SJSA1 (cell line): ENCODE measurements at places on chromosomes 1 and 21. TPM values are rescaled to one million over a fixed set of nuclear protein-coding genes. Genes with fewer than 3 reads are reported as not detected.

- H3K27me3 ChIP-seq = no peaks in the 10 kb centered on the region
- no peak overlapping the region for H3K4me3 ChIP-seq
- H3K4me1 ChIP-seq = no peaks in the 10 kb centered on the region
- no peak overlapping the region for H3K27ac ChIP-seq
- H3K36me3 ChIP-seq = no peaks in the 10 kb centered on the region
Observed at GRCh38 chr1:178382372-178382771, 114.4 kb downstream of the CLEC20A start.

- no peaks in the 10 kb centered on the region for H3K27me3 ChIP-seq
- peak overlapping the region; percentile 52 for H3K27ac ChIP-seq
- DNase-seq = peak; percentile 72
- H3K36me3 ChIP-seq = no peaks in the 10 kb centered on the region
- peaks cover 24% of the 10 kb centered on the region for H3K4me1 ChIP-seq
Observed at GRCh38 chr1:168582688-168583336, 6.4 kb downstream of the XCL1 start.

DNA sequence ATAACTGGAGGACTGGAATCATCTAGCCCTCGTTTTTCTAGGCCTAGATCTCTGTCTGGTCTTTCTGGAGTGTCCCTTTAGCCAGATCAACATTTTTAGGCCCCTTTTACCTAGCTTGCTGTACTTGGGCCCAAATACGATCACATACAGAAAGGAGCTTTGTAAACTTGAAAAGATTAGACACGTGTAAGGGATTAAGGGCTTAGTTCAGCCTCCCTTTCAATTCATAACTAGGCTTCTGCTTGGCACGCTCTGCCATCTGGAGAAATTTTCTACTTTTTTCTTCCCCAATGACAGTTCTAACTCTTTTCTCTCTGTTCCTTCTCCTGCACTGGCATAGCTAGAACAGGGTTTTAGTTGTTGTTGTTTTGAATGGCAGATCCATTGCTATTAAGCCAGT is 153.3 kb upstream of the BEND5 start:
- DNase-seq = no peak
- H3K4me1 ChIP-seq = no peaks in the 10 kb centered on the region
- no peaks in the 10 kb centered on the region for H3K36me3 ChIP-seq
- H3K27ac ChIP-seq = no peak overlapping the region
- H3K4me3 ChIP-seq = no peak overlapping the region

LCK gene
- not detected in 2 replicates for total RNA-seq

DNA sequence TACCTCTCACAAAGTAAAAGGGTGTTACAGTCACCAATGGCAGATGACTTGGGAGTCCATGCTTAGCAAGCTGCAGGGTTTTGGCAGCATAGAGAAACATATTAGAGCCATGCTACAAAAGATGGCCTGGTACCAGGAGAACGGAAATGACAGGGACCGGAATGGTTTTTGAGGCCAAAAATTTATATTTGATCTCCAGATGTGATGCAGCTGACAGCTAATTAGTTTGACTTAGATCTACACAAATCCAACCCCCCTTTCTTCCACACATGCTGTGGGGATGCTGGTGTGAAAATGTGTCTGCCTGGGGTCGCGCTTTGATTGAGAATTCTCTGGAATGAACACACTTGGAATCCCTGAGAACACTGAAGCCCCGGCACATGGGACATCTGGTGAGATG is 26.5 kb downstream of the SYF2 start:
- H3K4me1 ChIP-seq = no peaks in the 10 kb centered on the region
- no peak overlapping the region for H3K4me3 ChIP-seq
- no peaks in the 10 kb centered on the region for H3K36me3 ChIP-seq
- no peaks in the 10 kb centered on the region for H3K27me3 ChIP-seq
- no peak for DNase-seq

- peak overlapping the region; percentile 98 for H3K4me3 ChIP-seq
- peak; percentile 75 for DNase-seq
- peaks cover 13% of the 10 kb centered on the region for H3K4me1 ChIP-seq
- H3K27ac ChIP-seq = peak overlapping the region; percentile 92
- no peaks in the 10 kb centered on the region for H3K27me3 ChIP-seq
Observed at GRCh38 chr1:10210841-10211804, 753 bp downstream of the KIF1B start.

DNA sequence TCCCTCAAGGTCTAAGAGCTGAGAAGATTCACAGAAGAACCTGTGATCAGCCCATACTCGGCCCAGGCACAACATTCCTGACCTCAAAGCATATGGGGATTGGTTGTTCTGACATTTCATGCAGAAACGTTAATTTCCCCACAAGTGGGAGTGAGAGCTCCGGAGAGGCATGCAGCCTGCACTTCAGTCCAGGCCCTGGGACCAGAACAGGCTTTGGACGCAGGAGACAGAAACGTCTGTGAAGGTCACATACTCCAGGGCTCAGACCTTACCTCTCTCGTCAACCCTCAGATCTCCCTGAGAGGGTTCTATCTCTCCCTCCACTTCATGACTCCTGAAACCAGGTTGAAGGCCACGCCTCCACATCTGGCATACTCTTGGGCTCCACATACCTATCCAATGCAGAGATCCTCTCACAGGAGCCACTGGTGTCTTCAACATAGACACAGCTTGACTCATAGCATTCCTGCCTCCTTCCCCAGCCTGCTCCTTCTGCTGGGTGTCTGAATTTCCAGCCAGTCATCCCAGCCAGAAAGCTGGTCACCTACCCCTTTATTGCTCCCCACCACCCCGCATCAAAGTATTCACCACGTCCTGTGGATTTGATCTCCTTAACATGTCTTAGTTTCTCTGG is 149.2 kb downstream of the OMA1 start:
- no peak overlapping the region for H3K27ac ChIP-seq
- no peak overlapping the region for H3K4me3 ChIP-seq
- H3K4me1 ChIP-seq = peaks cover 38% of the 10 kb centered on the region
- no peaks in the 10 kb centered on the region for H3K36me3 ChIP-seq
- peak; percentile 32 for DNase-seq
- H3K27me3 ChIP-seq = no peaks in the 10 kb centered on the region; the same call in 1 of the 2 replicates

DNA sequence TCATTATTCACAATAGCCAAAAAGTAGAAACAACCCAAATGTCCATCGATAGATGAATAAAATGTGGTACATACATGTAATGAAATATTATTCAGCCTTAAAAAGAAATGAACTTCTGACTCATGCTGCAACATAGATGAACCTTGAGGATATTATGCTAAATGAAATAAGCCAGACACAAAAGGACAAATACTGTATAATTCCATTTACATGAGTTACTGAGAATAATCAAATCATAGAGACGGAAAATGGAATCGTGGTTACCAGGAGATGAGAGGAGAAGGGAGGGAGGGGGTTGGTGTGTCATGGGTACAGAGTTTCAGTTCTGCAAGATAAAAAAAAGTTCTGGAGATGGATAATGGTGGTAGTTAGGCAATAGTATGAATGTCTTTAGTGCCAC is 184.1 kb downstream of the PSMG1 start:
- no peak overlapping the region for H3K27ac ChIP-seq
- H3K4me1 ChIP-seq = peaks cover 23% of the 10 kb centered on the region
- no peak for DNase-seq
- no peaks in the 10 kb centered on the region for H3K36me3 ChIP-seq
- no peak overlapping the region for H3K4me3 ChIP-seq

GRCh38 chr1:198597690-198598430 is 41.0 kb upstream of the PTPRC start:
- DNase-seq = no peak
- no peak overlapping the region for H3K27ac ChIP-seq
- no peaks in the 10 kb centered on the region for H3K27me3 ChIP-seq
- H3K4me1 ChIP-seq = peaks cover 11% of the 10 kb centered on the region
- no peak overlapping the region for H3K4me3 ChIP-seq

USH2A gene
- total RNA-seq = not detected in 2 replicates

DNA sequence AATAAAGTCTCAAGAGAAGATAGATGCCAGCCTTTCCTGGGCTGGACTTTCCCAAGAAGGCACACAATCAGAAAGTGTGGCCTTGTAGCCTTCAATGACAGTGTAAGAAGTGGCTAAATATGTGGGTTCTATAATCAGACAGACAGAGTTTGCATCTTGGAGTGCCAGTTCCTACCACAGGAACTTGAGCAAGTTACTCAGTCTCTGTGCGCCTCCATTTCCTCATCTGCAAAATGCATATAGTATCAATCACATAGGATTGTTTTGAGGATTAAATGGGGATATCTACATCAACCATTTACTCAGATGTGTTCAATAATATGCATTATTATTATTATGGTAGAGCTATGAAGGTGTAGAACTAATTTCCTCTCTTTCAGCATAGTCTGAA is 176.8 kb upstream of the PTBP2 start:
- DNase-seq = no peak
- H3K27me3 ChIP-seq = no peaks in the 10 kb centered on the region
- H3K27ac ChIP-seq = no peak overlapping the region

GRCh38 chr1:37169743-37170275 is 135.5 kb upstream of the GRIK3 start:
- H3K27me3 ChIP-seq = peaks cover 7% of the 10 kb centered on the region
- H3K27ac ChIP-seq = no peak overlapping the region
- H3K36me3 ChIP-seq = no peaks in the 10 kb centered on the region
- H3K4me1 ChIP-seq = no peaks in the 10 kb centered on the region
- H3K4me3 ChIP-seq = no peak overlapping the region

DNA sequence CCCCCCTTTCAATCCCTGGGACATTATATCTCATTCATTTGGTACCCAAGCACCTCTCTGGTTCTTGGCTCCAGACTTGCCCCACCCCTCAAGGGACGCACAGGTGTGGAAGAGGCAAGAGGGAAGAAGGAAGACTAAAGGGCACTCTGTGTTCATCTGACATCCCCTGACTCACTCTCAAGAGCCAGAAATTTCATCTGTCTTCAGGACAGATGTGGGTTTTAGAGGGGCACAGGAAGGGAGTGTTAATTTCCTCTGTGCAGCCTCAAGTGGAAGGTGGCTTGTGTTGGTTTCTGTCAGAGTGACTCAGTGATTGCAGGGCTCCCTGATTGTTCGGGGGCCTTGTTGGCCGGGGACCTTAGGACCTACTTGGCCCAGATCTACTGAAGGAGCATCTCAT is 2.4 kb downstream of the C2CD4D start:
- H3K4me1 ChIP-seq = peaks cover 27% of the 10 kb centered on the region
- H3K27ac ChIP-seq = no peak overlapping the region
- no peak overlapping the region for H3K4me3 ChIP-seq
- DNase-seq = no peak

DNA sequence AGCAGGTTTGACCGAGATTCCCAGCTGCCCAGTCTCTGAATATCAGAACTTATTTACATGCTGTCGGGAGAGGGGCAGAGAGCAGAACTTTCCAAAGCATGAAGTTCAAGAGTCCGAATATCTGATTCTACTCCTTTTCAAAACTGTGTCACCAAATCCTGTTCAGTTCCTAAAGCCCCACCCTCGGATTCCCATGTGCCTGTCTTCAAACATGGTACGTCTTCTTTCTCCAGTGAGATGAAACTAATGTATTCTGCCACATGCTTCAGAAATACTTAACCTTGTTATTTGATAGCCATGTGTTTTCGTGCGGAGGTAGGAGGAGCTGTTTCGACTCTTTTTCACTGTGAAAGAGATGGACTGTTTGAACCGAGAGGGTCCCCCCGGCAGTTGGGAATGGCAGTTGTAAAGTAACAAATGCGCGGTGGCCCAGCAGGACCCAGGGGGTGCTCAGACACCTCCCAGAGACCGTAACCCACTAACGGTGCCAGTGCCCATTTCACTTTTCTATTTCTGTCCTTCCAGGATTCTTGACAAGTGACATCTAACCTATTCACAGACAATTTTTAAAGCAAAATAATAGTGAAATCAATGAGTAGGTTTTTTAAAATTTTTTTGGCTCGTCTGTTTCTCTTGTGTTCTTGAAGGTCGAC is 67.2 kb downstream of the ZBTB18 start:
- no peaks in the 10 kb centered on the region for H3K27me3 ChIP-seq
- DNase-seq = no peak
- no peak overlapping the region for H3K4me3 ChIP-seq
- H3K36me3 ChIP-seq = no peaks in the 10 kb centered on the region
- H3K4me1 ChIP-seq = peaks cover 19% of the 10 kb centered on the region
- H3K27ac ChIP-seq = no peak overlapping the region

NEK2 gene
- total RNA-seq = 61.4 and 75.1 TPM in 2 replicates

GRCh38 chr1:38005195-38006007 is at the start of gene FHL3:
TSS of gene FHL3 (minus strand) at chr1:38005514. CDS start at chr1:37999412, 6,102 bp downstream.
- peak within 1 kb of the TSS; percentile 82 for H3K4me3 ChIP-seq
- H3K27me3 ChIP-seq = no peaks in the 10 kb centered on the region
- DNase-seq = peak; percentile 71
- H3K27ac ChIP-seq = no peak within 1 kb of the TSS

ST6GALNAC5 gene
- not detected in 2 replicates for total RNA-seq

KIAA0040 gene
- 4.0 and 14.5 TPM in 2 replicates for total RNA-seq

DNA sequence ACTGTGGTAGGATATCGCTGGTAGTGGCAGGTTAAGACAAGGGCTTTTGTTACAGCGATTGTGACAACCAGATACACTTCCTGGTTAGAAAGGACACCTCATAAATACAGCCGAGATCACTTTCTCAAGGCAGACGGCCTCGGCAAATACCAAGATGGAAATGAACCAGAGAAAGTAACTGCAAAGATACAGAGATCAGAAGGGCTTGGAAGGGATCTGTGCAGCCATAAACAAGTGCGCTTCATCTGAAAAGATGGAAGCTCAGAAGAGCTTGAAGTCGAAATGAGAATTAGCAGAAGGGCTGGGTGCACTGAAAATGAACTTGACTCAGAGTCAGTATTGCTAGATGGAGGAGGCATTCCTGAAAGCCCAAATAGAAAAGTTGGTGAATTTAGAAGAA is 7.1 kb downstream of the DHRS3 start:
- H3K4me3 ChIP-seq = no peak overlapping the region
- no peaks in the 10 kb centered on the region for H3K36me3 ChIP-seq
- no peak overlapping the region for H3K27ac ChIP-seq
- no peak for DNase-seq
- H3K27me3 ChIP-seq = no peaks in the 10 kb centered on the region
- peaks cover 9% of the 10 kb centered on the region for H3K4me1 ChIP-seq

DNA sequence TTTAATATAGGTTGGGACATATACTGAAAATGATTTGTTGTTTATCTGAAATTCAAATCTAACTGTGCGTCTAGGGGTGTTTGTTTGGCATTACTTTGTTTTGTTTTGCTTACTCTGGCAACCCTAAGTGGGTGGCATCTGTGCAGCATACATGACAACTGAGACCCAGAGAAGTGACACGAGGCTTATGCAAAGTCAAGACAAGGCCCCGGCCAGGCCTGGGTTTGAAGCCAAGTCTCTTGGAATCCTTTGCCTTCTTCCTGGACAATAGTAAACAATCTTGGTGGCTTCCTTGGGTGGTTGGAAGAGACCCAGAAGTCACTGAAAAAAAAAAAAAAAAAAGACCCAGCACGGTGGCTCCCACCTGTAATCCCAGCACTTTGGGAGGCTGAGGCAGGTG is 197.6 kb upstream of the TMEM51 start:
- H3K36me3 ChIP-seq = peaks cover 3% of the 10 kb centered on the region
- H3K27me3 ChIP-seq = no peaks in the 10 kb centered on the region
- no peak for DNase-seq
- no peak overlapping the region for H3K4me3 ChIP-seq
- H3K27ac ChIP-seq = no peak overlapping the region
- H3K4me1 ChIP-seq = no peaks in the 10 kb centered on the region
